ENCODE measurements at places on chromosomes 6 and 20.
A peak's percentile ranks its signal among the peaks of the same experiment; 100 is the strongest.

DNA sequence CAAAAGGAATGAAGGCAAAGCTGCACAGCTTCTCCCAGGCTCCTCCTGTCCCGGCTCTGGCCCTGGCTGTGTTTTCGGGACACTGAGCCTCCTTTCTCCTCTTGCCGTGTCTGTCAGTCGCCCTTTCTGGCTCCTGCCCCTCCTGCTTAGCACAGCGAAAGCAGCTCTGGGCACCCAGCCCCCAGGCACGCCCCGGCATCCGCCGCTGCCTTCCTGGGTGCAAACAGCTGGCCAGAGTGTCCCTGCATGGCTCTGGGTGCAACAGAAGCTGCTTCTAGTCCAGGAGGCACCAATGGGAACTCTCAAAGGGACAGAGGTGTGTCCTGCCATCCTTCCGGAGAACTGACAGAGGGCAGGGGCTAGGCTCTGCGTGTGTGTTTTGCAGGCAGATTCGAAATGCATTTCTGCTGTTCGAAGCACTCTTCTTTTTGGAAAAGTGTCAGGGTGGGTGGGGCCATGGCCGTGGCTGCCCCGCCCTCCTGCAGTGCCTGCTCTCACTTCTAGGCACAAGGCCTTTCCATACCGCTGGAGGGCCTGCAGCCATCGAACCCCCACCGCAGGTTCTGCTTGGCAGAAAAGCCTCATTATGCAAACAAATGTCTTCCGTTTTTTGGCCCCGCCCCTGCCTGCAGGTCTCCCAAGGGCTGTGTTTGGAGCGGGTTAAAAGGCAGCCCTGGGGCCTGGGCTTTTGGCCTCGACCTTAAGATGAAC, 15.5 kb downstream of the COL9A3 start:
- peak; percentile 91 for DNase-seq

GRCh38 chr6:33885132-33886057, 81.6 kb upstream of the MLN start:
- DNase-seq = no peak

DNA sequence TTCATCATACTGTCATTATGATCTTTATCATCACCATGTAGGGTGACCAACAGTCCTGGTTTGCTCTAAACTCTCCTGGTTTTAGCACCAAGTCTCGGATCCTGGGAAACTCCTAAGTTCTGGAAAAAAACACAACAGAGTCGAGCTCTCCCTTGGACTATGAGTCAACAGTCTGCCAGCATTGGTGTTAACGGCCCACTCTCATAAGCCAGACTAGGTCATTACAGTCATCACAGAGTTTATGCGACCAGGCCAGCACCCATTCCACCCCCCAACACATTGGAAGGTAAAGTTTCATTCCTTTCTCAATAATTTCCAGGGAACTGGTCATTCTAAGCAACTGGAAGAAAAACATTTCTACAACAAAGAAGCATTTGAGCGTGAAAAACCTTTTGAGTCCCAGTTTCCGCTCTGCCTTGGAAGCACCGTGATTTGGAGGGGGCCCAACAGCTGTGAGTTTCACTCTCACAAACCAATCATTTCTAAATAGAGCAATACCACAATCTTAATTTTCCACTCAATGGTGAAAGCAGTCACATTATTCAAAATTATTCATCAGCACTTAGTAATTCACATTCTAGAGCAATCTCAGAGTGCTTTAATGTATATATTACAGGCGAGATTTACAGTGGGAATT, 445.0 kb downstream of the CDH26 start:
- no peak for DNase-seq

DNA sequence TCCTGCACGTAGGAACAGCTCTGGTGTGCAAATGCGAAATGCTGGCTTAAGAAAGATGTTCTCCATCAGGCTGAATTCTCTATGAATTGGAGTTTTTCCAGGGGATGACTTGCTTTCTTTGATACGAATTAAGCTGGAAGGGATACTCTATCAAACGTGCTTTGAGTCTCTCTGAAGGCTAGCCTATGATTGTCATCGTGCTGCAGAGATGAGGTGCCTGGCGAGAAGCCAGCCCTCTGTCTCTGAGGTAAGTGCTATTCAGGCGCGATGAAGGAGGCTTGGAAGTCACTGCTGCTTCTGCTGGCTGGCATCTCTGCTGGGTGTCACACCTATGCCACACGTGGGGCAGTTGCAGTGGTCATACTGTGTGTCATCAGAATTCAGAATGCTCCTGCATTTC, 223.7 kb downstream of the TAF4 start:
- DNase-seq = no peak

DNA sequence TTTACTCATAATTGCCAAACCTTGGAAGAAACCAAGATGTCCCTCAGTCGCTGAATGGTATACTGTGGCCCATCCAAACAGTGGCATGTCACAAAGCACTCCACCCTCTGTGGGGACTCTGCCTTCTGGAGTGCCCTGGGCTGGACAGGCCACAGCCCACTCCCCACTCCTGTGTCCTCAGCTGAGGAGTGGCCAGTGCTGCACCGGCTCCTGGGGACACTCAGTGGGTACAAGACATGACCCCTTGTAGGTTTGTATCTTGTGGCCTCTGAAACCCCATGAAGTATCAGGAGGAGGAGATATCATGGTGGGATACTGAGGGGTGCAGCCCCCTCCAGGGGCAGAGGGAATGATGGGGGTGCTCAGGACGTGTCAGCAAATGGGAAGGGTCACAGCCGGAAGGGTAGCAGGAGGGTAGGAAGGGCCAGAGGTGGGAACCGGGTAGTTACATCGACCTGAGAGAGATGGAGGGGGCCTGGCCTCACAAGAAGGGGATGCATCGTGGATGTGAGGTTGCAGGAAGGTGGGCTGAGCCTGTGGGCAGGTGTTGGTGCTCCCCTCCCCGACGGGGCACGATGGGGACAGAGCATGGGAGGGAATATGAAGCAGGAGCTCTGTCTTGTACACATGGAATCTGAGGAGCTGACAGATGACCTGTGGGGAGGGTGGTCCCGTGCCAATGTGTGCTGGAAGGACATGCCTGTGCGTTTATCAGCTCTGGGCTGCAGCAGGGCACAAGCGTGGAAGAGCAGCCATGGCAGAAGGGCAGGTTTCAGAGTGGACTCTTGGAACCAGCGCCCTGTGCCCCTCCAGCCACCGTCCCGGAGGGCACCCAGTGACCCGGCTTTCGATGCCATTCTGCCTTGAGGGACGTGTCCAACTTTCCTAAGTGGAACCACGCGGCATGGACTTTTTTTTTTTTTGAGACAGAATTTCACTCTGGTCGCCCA, 11.9 kb upstream of the HELZ2 start:
- DNase-seq = no peak

DNA sequence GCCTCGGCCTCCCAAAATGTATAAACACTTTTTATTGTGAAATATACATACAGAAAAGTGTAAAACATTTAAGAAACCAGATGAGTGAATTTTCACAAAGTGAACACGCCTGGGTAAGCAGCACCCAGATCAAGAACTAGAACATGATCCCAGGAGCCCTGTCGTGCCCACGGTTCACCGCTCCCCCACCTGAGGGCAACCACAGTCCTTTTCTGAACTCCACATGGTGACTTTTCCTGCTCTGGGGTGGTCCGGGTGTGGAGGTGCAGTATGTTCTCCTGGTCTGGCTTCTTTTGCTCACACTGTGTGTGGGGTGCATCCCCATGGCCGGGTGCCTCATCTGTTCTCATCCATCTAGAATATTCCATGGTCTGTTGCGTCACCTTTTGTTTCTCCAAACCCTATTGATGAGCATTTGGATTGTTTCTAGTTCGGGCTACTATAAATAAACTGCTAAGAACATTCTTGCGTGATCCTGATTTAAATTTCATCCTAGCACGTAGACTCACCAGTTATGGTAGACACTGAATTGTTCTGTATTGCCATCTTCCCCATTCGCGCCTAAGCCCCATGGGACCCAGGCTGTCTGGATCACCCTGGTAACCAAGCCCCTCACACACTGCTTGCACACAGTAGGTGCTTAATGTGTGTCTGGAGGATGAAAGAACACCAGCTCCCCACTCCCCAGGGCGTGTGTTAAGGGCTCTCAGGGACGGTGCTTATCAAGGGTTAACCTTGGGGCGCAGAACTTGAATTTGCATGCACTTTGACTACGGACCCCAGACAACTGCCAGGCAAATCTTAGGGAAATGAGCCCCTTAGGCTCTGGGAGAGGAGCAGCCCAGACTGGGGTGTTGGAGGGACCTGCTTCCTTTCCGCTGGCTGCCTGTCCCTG, 56.2 kb downstream of the CTCFL start:
- no peak for DNase-seq

- DNase-seq = peak; percentile 37
Observed at GRCh38 chr6:19988555-19988954, 151.4 kb downstream of the ID4 start.

DNA sequence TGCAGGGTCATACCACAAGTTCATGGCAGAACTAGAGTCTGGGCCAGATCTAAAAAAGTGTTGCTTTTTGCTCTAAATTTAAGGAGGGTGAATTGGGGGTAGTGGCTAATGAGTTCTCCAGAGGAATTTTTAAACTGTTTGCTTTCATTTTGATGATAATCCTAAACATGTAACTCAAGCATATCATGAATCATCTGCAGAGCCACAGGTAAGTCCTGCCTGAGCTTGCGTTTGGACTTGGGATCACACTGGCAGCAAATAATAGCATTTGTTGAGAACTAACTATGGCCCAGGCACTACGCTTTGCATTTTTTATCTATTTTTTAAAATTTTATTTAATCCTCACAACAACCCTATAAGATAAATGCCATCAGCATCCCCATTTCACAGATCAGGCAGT, 27.4 kb downstream of the FAM110A start:
- DNase-seq = no peak

GRCh38 chr6:119313937-119314884, 35.4 kb downstream of the MAN1A1 start:
- DNase-seq = peak; percentile 80

Measured in OCI-M1 (cell line).